Dermis microvascular lymphatic vessel endothelial cell (primary cell): ENCODE measurements at places on chromosomes 16 and 17. TPM values are rescaled to one million over a fixed set of nuclear protein-coding genes. Genes with fewer than 3 reads are reported as not detected.

Gene PLA2G10
- total RNA-seq: not detected in 2 replicates

Gene TAT
- total RNA-seq: not detected in 2 replicates

Gene CRHR1
- total RNA-seq: not detected in 2 replicates

Gene ATAD5
- total RNA-seq: 1.5 and 2.7 TPM in 2 replicates

Gene ZNF629
- total RNA-seq: 3.3 and 6.1 TPM in 2 replicates

Gene DNAH17
- under 0.01 TPM in 2 replicates for total RNA-seq

Gene RASL10B
- total RNA-seq: under 0.01 and 0.13 TPM in 2 replicates

Gene SYCE1L
- total RNA-seq: 1.6 and 2.1 TPM in 2 replicates

Gene PROCA1
- 0.25 and 0.26 TPM in 2 replicates for total RNA-seq

Gene MMP28
- total RNA-seq: 1.3 and 2.4 TPM in 2 replicates

Gene ABCC11
- total RNA-seq: not detected in 2 replicates

Gene TOB1
- 2.8 and 3.0 TPM in 2 replicates for total RNA-seq

Gene NLGN2
- 1.4 and 3.0 TPM in 2 replicates for total RNA-seq

Gene NKD1
- under 0.01 TPM in 2 replicates for total RNA-seq

Gene PYDC1
- total RNA-seq: not detected in 2 replicates

Gene PIGS
- 44.2 and 56.3 TPM in 2 replicates for total RNA-seq

Gene NAA38
- total RNA-seq: 84.6 and 171 TPM in 2 replicates

Gene LRRC46
- total RNA-seq: under 0.01 TPM in 2 replicates

Gene FNDC8
- under 0.01 TPM in 1 of 2 replicates, not detected in the other for total RNA-seq

Gene MAPK7
- 7.2 and 12.6 TPM in 2 replicates for total RNA-seq

Gene COPZ2
- 5.5 and 9.5 TPM in 2 replicates for total RNA-seq

Gene ADAM11
- 0.13 and 0.38 TPM in 2 replicates for total RNA-seq

Gene TPSD1
- total RNA-seq: not detected in 2 replicates

Gene C1QTNF1
- 8.3 and 10.7 TPM in 2 replicates for total RNA-seq

Gene CLEC3A
- not detected in 2 replicates for total RNA-seq

Gene WFDC1
- total RNA-seq: not detected in 2 replicates

Gene FOXL1
- 0.89 and 1.3 TPM in 2 replicates for total RNA-seq

Gene CCL17
- total RNA-seq: not detected in 2 replicates

Gene ZNHIT3
- 21.7 and 22.9 TPM in 2 replicates for total RNA-seq

Gene PDIA2
- total RNA-seq: under 0.01 TPM in 1 of 2 replicates, not detected in the other

Gene ASGR1
- total RNA-seq: 14.8 and 26.2 TPM in 2 replicates

Gene DVL2
- total RNA-seq: 28.6 and 37.0 TPM in 2 replicates

Gene SULT1A2
- not detected in 2 replicates for total RNA-seq

Gene ADAD2
- not detected in 2 replicates for total RNA-seq

Gene CCR7
- total RNA-seq: under 0.01 TPM in 1 of 2 replicates, not detected in the other

Gene NETO2
- 17.2 and 19.7 TPM in 2 replicates for total RNA-seq

Gene CCL1
- total RNA-seq: not detected in 2 replicates

Gene SPATA22
- total RNA-seq: 1.7 TPM in 1 of 2 replicates, not detected in the other

Gene GGT6
- total RNA-seq: not detected in 2 replicates

Gene KRT9
- total RNA-seq: not detected in 2 replicates

Gene CCL23
- 0.38 TPM in 1 of 2 replicates, not detected in the other for total RNA-seq

Gene PTRH2
- total RNA-seq: 22.0 and 31.6 TPM in 2 replicates

Gene MTMR4
- total RNA-seq: 30.7 and 35.0 TPM in 2 replicates
